Central memory CD4-positive, alpha-beta T cell (primary cell): ENCODE measurements at places on chromosomes 7 and 10.

DNA sequence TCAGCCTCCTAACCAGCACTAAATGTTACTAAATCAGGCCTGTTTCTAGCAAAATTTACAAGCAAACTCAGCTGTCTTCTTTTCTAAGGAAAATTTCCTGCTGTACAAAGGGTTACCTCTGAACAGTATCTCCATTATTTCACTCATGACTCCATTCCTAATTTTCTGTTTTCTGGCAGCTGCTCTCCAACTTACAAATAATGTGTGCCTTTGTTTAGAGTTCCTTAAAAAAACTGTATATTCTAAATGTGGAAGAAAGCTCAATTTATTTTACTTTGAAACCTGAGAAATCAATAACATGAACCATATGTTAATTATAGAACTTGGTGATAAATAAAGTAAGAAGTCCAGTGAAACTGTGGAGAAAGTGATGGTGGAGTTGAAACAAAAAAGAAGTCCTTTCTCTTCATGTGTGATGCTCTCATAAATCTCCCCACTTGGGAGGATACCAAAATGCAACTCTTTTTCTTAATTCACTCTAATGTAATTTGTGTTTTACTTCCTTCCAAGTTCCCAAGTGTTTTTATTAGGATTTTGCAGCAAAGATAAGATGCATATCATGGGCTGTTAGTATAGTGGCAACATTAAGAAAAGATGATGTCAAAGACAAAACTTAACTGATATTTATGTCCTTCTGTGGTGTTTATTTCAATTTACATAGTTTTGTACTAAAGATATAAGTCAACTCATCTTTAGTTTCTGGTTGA is 74.8 kb downstream of the CDK6 start:
- DNase-seq = no peak

DNA sequence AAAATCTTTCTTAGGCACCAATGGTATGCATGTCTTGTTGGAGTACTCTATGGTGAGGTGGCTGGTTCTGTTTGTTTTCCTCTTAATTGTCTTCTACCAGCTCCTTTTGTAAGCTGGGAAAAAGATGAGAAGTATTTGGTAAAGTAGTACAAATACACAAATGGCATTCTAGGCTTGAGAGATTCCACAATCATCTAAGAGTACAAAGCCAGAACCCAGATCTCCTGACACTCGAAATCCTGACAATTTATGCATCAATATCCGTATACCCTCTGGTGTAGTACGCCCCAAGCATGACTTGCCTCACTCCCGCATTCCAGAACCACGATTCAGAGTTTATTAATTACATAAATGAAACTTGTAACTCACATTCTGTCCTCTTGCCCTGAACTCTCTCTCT is 43.5 kb downstream of the CDCA7L start:
- no peak for DNase-seq

- DNase-seq = peak; percentile 14
Observed at GRCh38 chr10:5888843-5889623, 660 bp downstream of the ANKRD16 start.

DNA sequence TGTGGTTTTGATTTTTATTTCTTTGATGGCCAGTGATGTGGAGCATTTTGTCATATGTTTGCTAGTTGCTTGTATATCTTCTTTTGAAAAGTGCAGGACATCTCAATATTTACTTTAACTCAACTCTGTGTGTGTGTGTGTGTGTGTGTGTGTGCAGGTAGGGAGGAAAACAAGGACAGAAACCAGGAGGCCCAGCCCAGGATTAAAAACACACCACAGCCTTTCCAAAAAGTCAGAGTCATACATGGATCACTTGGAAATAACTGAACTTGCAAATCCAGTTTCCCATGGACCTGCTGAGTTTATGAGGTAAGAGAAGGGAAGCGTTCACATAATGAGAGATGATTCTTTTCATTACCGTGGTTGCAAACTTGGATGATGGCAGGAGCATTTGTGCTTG is 189.9 kb upstream of the LYZL1 start:
- no peak for DNase-seq

DNA sequence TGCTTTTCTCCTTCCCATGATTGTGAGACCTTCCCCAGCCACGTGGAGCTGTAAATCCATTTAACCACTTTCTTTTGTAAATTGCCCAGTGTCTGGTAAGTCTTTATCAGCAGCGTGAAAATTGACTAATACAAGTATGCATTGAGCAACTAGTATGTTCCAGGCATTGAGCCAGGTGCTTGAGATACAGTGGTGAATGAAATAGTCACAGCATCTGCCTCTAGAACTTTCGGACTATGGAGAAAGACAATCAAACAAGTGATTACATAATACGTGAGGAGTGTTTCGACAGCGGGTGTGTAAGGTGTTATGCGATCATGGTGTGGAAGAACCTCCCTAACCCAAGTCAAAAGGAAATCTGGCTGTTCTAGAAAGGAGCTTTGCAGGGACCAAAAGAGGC is 21.6 kb upstream of the NUP205 start:
- no peak for DNase-seq

GRCh38 chr10:88861036-88861435 is 9.4 kb upstream of the ANKRD22 start:
- DNase-seq = no peak

GRCh38 chr7:140924821-140925421 is at the start of gene BRAF:
BRAF (minus strand) TSS chr7:140924929; CDS start chr7:140924703, 226 bp downstream.
- DNase-seq = peak; percentile 93

DNA sequence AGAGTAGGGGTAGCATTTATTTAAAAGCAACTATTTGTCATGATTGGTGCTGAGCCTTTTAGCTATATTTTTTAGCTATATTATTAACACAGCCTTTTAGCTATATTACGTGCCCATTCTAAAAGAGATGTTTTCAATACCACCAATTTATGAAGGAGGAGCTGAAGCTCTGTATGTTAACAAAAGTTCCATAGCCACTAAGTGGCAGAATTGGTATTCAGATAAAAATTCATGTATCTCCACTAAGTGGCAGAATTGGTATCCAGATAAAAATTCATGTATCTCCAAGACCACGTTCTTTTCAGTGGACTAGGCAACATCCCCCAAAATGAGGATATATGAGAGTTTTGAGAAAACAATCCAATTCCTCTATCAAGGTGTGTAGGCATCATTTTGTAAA is 268.6 kb downstream of the HGF start:
- DNase-seq = no peak

- no peak for DNase-seq
Observed at GRCh38 chr10:117169480-117169879, 27.8 kb upstream of the KCNK18 start.

DNA sequence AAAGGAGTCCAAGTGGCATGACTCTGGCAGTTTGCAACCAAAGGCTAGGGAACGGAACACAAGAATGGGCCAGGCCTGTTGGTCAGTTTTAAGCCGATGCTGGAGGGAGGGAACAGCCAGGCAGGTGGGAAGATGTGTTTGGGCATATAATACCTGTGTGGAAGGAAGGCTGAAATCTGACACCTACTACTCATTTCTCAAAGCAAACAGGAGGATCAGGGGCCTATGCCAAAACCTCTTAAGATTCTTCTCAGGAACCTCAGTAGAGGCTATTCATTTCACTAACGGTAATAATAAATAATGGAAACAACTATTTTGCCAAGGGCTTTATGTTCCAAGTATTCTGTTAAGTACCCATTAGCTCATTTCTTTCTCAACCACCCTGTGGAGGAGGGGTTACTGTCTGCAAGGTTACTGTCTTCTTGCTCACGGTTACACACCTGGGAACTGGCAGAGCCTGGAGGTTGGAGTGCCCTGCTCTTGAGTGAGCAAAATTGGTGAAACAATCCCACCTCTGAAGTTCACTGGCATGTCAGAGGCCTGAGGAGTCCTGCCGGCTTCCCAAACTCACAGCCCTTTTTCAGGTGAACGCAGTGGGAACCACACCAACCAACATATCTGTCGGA is 35.5 kb downstream of the GOT1 start:
- DNase-seq = no peak

GRCh38 chr10:44974082-44974627 is 4.5 kb downstream of the DEPP1 start:
- no peak for DNase-seq

DNA sequence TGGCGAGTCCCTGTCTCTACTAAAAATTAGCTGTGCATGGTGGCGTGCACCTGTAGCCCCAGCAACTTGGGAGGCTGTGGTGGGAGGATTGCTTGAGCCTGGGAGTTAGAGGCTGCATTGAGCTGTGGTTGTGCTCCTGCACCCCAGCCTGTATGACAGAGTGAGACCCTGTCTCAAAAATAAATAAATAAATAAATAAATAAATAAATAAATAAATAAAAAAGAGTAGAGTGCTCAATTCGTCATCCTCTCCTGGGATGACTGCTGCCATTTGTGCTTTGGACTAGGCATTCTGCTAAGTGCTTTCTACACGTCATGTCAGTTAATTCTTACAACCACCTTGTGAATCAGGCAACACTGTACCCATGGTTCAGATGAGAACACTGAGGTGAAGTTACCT is 130.6 kb downstream of the DOCK1 start:
- no peak for DNase-seq

- no peak for DNase-seq
Observed at GRCh38 chr10:131899695-131900349, 986 bp upstream of the PPP2R2D start.

- DNase-seq = no peak
Observed at GRCh38 chr7:32774541-32774951, 117.0 kb downstream of the KBTBD2 start.

- DNase-seq = no peak
Observed at GRCh38 chr7:22662036-22662435, 65.0 kb upstream of the IL6 start.

DNA sequence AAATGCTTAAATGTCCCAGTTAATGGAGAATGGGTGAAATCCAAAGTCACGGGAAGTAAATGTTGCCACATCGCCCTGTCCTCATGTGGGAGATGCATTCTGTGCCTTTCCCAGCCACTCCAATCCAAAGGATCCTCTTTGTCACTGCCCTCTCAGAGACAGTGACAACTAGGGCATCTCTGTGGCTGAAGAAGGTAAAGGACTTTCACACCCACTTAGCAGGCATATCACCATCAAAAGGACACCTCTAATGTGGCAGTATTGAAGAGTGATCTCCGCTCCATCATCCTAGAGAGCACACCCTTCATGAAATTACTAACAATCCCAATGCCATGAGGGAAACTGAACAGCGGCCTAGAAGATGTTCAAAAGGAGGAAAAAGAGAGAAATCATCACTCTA is 13.6 kb downstream of the ATXN7L1 start:
- no peak for DNase-seq

- no peak for DNase-seq
Observed at GRCh38 chr10:98623176-98623575, 176.4 kb upstream of the HPS1 start.

GRCh38 chr7:101173752-101174244 is 6.3 kb downstream of the NAT16 start:
- peak; percentile 50 for DNase-seq

DNA sequence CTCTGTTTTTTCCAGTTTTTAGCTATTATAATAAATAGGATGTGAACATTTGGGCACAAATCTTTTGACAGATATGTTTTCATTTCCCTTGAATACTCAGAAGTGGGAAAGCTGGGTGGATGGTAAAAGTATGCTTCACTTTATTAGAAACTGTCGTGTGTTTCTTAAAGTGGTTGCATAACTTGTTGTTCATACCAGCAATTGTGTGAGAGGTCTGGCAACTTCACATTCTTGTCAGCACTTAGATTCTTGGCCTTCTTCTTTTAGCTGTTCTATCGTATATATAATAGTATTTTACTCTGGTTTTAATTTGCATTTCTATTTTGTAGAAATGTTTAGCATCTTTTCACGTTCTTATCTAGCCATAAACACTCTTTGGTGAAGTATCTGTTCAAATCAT is 894.4 kb downstream of the KCNMA1 start:
- no peak for DNase-seq

- peak; percentile 18 for DNase-seq
Observed at GRCh38 chr7:143892527-143893300, 9.3 kb downstream of the TCAF1 start.

DNA sequence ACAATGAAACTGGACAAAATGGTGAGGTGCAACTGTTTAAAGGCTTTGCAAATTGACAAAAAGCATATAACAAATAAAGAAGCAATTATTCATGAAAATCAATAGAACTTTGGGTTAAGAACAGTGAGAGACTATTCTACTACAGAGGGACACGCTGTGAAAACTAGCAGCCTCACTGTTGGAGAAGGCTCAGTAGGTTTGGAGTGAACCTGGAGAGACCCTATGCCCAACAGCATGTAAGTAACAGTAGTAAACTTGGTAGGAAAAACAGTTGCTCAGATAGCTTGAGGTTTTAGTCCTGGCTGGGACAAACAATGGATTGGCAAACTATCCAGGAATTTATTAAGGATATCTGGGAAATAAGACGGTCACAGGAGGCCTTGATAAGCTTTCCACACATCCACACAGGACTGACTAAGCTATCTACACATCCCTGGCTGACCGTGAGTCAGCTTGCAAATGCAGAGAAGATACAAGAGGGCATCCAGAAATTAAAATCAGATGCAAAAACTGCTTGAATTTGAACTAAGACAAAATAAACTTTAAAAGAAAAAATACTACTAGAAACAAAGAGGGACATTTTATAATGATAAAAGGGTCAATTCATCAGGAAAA is 15.9 kb downstream of the FAM149B1 start:
- no peak for DNase-seq

- DNase-seq = peak; percentile 46
Observed at GRCh38 chr7:2670720-2671391, 17.1 kb upstream of the AMZ1 start.

DNA sequence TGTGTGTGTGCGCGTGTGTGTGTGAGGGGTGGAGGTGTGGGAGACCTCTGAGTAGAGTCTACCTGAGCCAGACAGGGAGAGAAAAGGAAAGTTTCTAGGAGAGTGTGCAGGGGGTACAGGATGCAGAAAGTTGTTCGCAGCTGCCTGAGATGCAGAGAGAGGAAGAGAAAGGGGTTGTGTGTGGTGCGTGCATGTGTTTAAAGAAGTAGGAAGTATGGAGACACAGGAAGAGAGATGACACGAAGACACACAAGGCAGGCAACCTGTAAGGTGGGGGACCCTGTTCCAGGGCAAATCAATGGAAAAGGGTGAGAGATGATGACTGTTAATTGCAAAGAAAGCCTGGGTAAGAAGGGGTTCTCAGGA is 52.2 kb downstream of the C10orf105 start:
- no peak for DNase-seq

- DNase-seq = no peak
Observed at GRCh38 chr7:115676080-115676479, 354.5 kb downstream of the TFEC start.

GRCh38 chr7:33050535-33051318 is 11.8 kb downstream of the NT5C3A start:
- peak; percentile 49 for DNase-seq
